ENCODE measurements at places on chromosomes 7 and 10. TPM values are rescaled to one million over a fixed set of nuclear protein-coding genes. Genes with fewer than 3 reads are reported as not detected.

The CDK5 gene
- total RNA-seq = 16.3 TPM

The BEND7 gene
- total RNA-seq = 11.6 TPM

The AMZ1 gene
- total RNA-seq = 0.90 TPM

The CCT6A gene
- 310 TPM for total RNA-seq

The ELAPOR2 gene
- 36.8 TPM for total RNA-seq

The SPDYE5 gene
- not detected for total RNA-seq

The CTTNBP2 gene
- total RNA-seq = 15.7 TPM

The GPR158 gene
- 0.33 TPM for total RNA-seq

The TMEM236 gene
- total RNA-seq = not detected

- no peaks in the 10 kb centered on the region for H3K36me3 ChIP-seq
- peaks cover 14% of the 10 kb centered on the region for H3K27me3 ChIP-seq
- H3K4me1 ChIP-seq = no peaks in the 10 kb centered on the region
- H3K4me3 ChIP-seq = no peak overlapping the region
- DNase-seq = no peak
These were observed 4.8 kb upstream of the UNC5B start for GRCh38 chr10:71207578-71207977.

DNA sequence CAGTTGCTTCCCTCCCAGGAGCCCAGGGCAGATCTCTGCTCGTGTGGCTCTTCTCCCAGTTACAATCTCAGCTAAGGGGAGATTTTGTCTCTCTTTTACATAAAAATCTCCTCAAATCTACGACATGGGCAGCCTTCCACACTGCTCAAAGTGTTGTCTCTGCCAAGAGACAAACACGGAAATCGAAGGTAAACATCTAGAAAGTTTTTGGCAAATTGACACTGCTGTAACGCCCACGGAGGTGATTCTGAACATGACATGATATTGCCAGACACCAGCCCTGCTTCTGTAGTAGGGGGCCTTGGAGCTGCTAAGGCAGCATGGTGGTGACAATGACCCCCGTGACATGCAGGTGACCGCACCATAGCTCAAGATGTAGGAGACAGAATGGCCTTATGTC lies 128.3 kb downstream of the CCDC3 start:
- no peak overlapping the region for H3K4me3 ChIP-seq
- H3K4me1 ChIP-seq = no peaks in the 10 kb centered on the region
- no peaks in the 10 kb centered on the region for H3K36me3 ChIP-seq
- DNase-seq = no peak

DNA sequence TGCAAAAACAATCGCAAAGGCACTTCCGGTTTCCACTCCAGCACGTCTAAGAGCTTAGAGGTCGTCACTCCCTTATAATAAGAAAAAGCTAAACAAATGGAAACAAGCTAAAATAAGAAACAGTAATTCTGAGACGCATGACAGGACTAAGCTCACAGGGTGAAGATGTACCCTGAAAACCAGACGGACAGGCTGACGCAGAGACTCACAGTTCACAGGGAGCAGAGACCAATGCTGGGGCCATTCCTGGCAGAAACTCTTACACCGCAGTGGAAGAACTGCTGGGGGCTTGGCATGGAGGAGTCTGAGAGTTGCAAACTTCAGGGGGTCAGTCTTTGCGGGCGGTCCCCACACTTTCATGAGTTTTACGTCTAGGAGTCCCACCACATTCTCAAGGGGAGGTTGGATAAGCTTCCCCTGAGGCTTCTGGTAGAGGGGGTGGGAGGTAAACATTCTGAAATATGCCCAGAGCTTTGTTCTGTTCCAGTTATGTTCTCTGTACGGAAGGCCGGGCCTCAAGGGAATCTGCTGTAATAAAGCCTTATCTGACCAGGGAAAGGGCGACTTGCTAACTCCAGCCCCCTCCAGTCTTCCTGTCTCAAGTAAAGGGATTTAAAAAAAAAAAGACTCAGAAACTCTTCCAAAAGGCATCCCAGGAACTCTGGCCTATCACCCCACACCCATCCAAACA lies 47.8 kb downstream of the BRI3 start:
- H3K27ac ChIP-seq = no peak overlapping the region
- peaks cover 21% of the 10 kb centered on the region for H3K36me3 ChIP-seq
- no peak overlapping the region for H3K4me3 ChIP-seq
- no peak for DNase-seq

GRCh38 chr7:66452165-66452564 lies 176.5 kb upstream of the KCTD7 start:
- H3K27me3 ChIP-seq = no peaks in the 10 kb centered on the region
- no peak for DNase-seq
- H3K27ac ChIP-seq = no peak overlapping the region
- H3K4me3 ChIP-seq = no peak overlapping the region
- peaks cover 8% of the 10 kb centered on the region for H3K36me3 ChIP-seq

- peaks cover 73% of the 10 kb centered on the region for H3K36me3 ChIP-seq
- H3K4me3 ChIP-seq = peak overlapping the region; percentile 46
- peak overlapping the region; percentile 86 for H3K27ac ChIP-seq
These were observed 33.7 kb upstream of the DGKI start for GRCh38 chr7:137880432-137880831.

DNA sequence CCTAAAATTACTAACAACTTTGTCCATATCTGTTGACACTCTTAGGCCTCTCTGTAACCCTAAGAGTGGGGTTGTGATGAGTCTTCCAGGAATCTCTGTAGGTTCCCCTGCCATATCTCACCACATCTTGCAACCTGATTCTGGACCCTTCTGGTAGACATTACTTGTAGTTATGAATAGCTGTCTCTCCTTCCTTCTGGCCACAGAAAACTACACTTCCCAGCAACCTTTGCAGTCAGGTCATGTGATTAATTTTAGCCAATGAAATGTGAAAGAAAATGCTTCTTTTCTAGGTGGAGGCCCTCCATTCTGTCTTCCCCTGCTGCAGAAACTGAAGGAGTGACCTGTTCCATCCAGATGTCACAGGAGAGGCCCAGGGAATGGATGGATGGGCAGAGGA lies 147.6 kb upstream of the AOAH start:
- no peak overlapping the region for H3K27ac ChIP-seq
- no peak overlapping the region for H3K4me3 ChIP-seq
- H3K36me3 ChIP-seq = peaks cover 2% of the 10 kb centered on the region
- H3K27me3 ChIP-seq = no peaks in the 10 kb centered on the region

DNA sequence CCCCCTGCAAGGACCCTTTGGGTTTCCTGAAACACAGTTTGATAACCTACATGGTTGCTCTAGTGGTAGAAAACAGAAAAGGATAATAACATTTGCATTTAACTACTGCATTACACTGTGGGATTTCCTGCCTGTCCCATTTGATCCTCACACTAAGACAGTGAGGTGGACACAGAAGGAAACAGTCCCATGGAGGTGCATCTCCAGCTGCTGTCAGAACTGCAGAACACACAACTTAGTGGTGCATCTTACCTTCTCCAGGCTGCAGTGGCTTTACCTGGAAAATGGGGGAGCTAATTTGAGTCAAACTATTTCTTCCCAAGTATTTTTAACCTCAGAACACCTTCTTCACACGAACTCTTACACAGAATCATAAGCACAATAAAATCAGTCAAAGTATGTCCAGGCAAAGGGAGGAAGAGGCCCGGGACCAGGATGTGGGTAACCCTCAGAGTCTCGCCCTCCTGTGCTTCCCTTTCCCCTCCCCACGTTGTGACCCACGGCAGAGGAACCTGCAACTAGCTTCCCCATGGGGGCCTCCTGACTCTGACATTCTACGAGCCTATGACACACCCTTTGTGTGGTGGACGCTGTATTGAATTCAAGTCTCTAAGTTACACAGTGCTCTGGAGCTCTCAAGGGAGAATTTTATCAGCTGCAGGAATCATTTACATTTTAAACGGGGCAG lies 33.7 kb downstream of the SCRN1 start:
- H3K27ac ChIP-seq = no peak overlapping the region
- H3K4me3 ChIP-seq = no peak overlapping the region
- H3K36me3 ChIP-seq = peaks cover 44% of the 10 kb centered on the region
- H3K27me3 ChIP-seq = no peaks in the 10 kb centered on the region

- no peak overlapping the region for H3K27ac ChIP-seq
- no peak overlapping the region for H3K4me3 ChIP-seq
- H3K36me3 ChIP-seq = no peaks in the 10 kb centered on the region
- H3K4me1 ChIP-seq = no peaks in the 10 kb centered on the region
These were observed 91.9 kb upstream of the GHITM start for GRCh38 chr10:84047258-84048010.

GRCh38 chr7:49023345-49024328 lies 99.3 kb downstream of the CDC14C start:
- H3K27ac ChIP-seq = peak overlapping the region; percentile 16
- H3K27me3 ChIP-seq = no peaks in the 10 kb centered on the region
- no peaks in the 10 kb centered on the region for H3K36me3 ChIP-seq
- H3K4me1 ChIP-seq = peaks cover 6% of the 10 kb centered on the region
- DNase-seq = peak; percentile 53

DNA sequence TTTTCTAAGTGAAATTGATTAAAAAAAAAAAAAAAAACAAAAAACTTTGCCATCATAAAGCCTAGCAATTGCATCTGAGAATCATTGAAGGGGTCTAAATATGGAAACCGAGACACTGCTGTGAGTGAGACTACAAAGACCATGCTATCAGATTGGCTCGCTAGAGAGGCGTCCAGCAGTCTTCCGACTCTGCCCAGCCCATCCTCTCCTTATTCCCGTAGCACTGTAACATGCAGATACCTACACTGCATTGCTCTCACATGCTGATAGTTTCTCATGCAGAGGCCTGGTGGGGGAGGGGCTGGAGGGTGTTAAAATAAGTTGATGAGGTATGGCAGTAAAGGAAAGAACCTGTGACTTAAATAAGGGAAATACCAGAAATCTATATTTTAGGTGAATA lies 130.7 kb downstream of the NRF1 start:
- DNase-seq = no peak
- H3K27me3 ChIP-seq = no peaks in the 10 kb centered on the region
- no peak overlapping the region for H3K4me3 ChIP-seq
- H3K4me1 ChIP-seq = peaks cover 8% of the 10 kb centered on the region
- H3K36me3 ChIP-seq = peaks cover 7% of the 10 kb centered on the region

GRCh38 chr7:78383096-78383880 lies 584.7 kb downstream of the PHTF2 start:
- no peaks in the 10 kb centered on the region for H3K4me1 ChIP-seq
- no peak for DNase-seq
- H3K4me3 ChIP-seq = no peak overlapping the region
- H3K36me3 ChIP-seq = no peaks in the 10 kb centered on the region
- H3K27ac ChIP-seq = no peak overlapping the region
- H3K27me3 ChIP-seq = no peaks in the 10 kb centered on the region

DNA sequence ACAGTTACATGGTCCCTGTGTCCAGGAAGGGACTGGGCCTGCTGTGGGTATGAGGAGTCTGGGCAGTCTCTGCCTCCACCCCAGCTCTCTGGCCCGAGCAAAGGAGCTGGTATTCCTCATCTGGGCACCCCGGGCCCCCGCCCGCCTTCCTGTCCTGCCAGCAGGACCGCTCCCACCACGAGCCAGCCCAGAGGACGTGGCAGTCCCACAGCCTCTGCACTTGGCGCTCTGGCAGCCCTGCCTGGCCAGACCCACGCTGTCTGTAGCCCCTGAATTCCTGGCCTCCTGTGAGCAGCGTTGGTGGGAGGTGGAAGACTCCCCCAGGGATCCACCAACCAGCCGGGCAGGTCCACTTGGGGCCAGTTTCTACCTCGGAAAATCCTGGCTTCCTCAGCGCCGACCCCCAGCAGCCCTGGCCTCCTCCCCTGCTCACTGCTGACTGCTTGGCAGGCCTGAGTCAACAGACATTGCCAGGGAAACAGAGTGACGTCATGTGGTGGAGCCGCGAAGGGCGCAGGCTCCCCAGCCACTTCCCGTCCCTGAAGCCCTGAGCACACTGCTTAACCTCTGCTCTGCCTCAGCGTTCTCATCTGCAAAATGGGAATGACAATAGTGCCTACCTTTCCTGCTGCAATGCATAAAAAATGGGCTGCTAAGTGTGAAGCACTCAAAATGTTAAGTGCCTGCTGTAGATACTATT lies 21.6 kb upstream of the LIMK1 start:
- H3K4me3 ChIP-seq = no peak overlapping the region
- DNase-seq = peak; percentile 61
- H3K27ac ChIP-seq = no peak overlapping the region
- no peaks in the 10 kb centered on the region for H3K36me3 ChIP-seq
- H3K27me3 ChIP-seq = no peaks in the 10 kb centered on the region
- no peaks in the 10 kb centered on the region for H3K4me1 ChIP-seq

DNA sequence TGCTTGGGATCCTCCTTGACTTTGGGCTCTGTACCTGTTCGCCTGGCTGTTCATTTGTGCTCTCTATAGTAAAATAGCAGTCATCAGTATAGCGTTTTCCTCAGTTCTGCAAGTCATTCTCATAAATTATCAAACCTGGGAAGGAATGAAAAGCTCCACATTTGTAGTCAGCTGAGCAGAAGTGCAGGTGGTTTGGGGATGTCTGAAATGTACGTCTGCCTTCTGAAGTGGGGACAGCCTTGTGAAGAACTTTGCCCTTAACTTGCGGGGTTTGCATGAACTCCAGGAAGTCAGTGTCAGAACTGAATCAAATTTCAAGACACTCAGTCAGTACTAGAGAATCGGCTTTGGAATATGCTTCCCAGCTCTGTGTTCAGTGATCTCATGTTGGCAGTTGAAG lies 358.3 kb upstream of the PRKCQ start:
- H3K36me3 ChIP-seq = peaks cover 12% of the 10 kb centered on the region
- H3K4me1 ChIP-seq = peaks cover 4% of the 10 kb centered on the region
- H3K4me3 ChIP-seq = no peak overlapping the region
- H3K27me3 ChIP-seq = no peaks in the 10 kb centered on the region

GRCh38 chr7:114148779-114149178 lies 230.0 kb upstream of the PPP1R3A start:
- no peak overlapping the region for H3K4me3 ChIP-seq
- H3K4me1 ChIP-seq = peaks cover 6% of the 10 kb centered on the region
- no peak for DNase-seq

GRCh38 chr10:92208736-92209135 lies 82.1 kb downstream of the CPEB3 start:
- no peak overlapping the region for H3K4me3 ChIP-seq
- no peak for DNase-seq
- H3K4me1 ChIP-seq = no peaks in the 10 kb centered on the region

DNA sequence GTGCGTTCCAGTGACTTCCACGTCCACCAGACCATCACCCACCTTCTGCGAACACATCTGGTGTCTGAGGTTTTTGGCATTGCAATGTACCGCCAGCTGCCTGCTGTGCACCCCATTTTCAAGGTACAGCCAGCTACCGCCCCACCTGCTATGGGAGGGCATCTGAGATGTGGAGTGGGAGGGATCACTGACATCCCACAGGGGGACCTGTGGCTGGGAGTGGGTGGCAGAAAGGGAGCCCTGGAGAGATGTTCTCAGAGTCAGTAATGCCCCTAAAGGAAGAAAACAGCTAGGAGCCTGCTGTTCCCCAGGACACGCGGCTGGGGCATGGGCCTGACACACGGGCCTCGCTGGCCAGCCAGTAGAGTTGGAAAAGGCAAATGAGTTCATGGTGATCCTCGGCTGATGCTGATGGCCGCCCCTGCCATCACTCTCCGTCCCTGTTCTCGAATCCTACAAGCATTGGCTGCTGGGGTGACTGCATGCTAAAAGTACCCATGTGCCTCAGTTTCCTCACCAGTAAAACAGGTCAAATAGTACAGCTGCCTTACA lies 66.6 kb downstream of the ALOX5 start:
- H3K27ac ChIP-seq = no peak overlapping the region
- no peaks in the 10 kb centered on the region for H3K27me3 ChIP-seq
- no peak overlapping the region for H3K4me3 ChIP-seq
- DNase-seq = no peak
- H3K4me1 ChIP-seq = no peaks in the 10 kb centered on the region
- no peaks in the 10 kb centered on the region for H3K36me3 ChIP-seq
